ENCODE measurements at places on chromosomes 6 and 20.

DNA sequence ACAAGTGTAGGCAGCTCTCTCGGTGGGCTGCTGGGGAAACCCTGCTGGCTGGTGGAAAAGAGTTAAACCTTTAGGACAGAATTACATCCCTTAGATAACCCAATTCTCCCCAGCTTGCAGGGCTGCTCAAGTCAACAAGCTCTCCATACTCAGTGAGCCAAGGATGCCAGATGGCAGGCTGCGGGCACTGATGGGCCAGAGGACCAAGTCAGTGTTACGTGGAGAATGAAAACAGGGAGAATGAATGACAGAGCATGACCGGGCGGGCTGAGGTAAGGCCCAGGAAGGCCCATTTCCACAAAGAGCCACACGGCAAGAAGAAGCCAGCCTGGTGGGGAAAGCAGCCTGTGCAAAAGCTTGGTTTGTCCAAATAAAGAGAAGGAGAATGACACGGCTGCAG is 58.7 kb upstream of the CD93 start:
- no peak for DNase-seq

DNA sequence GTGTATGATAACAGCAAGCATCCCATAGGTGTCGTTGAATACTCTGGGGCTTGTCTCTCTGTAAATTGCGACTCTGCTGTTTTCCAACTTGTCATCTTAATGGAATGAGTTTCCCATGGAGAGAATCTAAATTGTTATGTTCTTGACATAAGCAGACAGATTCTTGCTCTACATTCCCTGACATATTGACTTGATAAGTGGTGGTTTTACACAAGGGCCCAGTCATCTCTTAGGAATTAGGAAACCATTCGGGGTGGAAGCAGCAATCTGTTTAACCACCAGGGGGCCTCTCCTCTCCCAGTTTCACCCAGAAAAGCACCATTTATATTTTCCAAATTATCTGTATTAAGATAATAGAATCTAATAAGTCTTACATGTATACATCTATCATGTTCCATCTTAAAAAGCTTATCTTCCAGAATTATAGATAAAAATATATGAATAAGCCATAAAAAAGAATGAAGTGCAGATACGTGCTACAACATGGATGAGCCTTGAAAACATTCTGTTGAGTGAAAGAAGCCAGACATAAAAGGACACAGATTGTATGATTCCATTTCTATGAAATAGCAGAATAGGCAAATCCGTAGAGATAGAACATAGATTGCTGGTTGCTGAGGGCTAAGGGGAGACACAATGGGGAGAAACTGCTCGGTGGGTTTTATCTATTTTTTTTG is 23.1 kb upstream of the MROH8 start:
- DNase-seq = no peak

GRCh38 chr6:150641398-150642139 is 41.9 kb downstream of the PLEKHG1 start:
- DNase-seq = no peak

- DNase-seq = no peak
Observed at GRCh38 chr20:42134265-42135098, 516.3 kb upstream of the CHD6 start.

DNA sequence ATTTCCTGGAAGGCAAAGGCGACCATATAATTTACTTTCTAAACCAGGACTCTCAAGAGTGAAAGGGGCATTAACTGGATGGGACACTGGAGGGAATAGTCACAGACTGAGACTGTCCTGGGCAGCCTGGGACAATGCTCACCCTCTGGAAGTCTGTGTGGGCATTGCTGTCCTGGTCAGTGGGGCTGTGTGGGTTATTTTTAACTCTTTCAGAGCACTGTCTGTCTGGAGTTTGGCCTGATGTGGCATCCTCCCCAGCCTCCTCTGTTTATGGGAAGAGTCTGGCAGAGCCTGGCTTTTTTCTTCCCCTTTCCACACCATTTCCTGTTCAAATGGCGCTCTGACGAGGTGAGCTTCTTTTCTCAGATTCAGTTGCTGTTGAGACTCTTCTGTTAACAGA is 11.7 kb downstream of the DAAM2 start:
- no peak for DNase-seq

DNA sequence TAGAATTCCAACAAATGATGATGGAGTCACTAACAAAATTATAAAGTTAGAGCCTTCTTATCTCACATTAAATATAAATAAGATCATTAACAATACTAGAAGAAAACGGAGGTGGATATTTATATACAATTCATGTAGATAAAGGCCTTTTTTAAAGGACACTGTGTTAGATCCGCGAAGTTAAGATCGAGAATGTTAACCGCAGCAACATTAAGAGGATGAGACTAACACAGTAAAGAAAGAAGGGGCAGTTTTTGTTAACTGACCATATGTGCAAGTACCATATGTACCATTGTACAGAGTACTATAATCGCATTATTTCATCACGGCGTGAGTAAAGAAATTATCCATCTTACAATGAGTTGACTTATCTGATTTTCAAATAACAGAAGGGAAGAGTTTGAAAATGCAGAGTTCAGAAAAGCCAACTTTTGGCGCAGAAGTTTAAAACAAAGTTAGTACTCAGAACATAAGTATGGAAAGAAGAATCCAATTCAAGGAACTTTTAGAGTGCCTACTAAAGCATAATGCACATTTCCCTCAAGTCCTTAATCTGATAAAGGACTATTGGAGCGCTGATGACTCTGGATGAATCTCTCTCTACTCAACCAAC is 1.4 kb downstream of the FBXL4 start:
- DNase-seq = no peak

DNA sequence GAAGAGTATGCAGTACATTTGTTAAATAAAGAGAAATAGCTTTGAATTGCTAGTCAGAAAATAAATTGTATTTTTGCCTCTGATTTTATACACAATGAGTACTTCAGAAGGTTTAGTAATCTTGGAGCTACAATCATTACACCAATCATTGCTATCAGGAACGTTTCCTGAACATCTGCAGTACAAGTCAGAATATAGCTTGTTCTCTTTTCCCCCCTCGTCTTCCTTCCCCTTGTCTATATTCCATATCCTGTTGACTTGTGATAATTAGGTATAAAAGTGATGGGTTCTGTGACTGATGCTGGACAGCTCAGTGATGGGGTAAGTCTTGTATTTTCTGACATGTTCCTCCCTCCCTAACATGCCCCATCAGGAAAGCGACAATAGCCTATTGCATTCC is 94.0 kb downstream of the AHI1 start:
- no peak for DNase-seq

GRCh38 chr6:117034971-117035370 is 157.9 kb downstream of the RFX6 start:
- no peak for DNase-seq

DNA sequence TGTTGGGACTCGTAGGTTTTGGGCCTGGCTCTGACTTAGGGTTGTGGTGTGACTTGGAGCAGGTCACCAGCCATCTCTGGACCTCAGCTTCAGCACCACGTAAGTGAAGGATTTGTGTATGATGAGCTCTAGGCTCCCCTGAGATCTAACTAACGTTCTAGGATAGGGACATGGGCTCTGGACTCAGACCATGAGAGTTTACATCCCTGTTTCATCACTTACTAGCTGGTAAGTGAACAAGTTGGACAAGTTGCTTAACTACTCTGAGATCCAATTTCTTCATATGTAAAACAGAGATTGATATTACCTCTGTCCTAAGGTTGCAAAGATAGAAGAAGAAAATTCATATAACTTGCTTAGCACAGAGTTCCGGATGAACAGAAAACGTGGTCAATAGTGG is 20.3 kb upstream of the PNPLA1 start:
- DNase-seq = no peak

GRCh38 chr6:5567890-5568289 is 306.6 kb downstream of the FARS2 start:
- no peak for DNase-seq

DNA sequence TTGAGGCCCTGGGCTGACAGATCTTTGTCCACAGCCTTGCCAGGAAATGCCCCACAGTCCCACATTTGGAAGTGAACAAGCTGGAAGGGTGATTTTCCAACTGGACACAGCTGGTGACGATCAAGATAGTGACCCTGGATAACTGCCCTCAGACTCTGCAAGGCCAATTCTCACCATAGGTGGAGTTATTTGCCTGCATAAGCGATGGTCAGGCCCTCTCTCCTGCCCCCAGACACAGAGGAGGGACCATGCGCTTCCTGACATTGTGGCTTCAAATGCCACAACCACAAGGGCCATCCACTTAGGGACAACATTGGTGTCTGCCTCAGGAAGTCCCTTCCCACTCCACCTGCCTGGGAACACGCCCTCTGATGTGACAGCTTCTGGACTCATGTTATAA is 96.0 kb downstream of the JPH2 start:
- no peak for DNase-seq

DNA sequence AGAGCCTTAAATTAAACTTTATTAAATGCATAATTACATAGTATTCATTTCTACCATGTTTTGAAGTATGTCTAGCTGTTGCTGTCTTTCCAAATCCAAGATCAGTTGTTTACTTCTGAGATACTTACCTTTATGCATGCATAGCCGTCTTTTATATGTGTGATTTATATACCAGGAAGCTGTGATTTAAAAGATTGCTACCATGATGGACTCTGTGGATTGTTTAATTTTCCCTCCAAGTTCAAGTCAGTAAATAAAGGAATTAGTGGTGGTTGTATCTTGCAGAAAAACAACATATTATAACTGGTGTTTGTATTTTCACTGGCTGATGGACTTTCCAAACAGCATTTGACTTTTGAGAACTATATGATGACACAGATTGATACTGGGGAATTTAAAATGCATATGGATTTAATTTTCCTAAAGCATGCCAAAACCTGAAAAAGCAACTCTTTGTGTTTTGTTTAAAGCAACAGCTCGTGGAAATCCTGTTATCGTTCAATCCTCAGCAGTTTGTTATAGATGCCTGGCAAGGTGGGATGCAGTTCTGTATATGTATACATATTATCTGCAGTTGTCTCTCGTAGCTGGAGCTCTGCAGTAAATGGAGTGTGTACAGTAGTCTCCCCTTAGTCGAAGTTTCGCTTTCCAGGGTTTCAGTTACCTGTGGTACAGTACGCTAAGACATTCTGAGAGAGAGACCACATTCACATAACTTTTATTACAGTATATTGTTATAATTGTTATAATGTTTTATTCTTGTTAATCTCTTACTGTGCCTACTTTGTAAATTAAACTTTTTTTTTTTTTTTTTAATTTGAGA is 77.1 kb downstream of the CBFA2T2 start:
- no peak for DNase-seq

DNA sequence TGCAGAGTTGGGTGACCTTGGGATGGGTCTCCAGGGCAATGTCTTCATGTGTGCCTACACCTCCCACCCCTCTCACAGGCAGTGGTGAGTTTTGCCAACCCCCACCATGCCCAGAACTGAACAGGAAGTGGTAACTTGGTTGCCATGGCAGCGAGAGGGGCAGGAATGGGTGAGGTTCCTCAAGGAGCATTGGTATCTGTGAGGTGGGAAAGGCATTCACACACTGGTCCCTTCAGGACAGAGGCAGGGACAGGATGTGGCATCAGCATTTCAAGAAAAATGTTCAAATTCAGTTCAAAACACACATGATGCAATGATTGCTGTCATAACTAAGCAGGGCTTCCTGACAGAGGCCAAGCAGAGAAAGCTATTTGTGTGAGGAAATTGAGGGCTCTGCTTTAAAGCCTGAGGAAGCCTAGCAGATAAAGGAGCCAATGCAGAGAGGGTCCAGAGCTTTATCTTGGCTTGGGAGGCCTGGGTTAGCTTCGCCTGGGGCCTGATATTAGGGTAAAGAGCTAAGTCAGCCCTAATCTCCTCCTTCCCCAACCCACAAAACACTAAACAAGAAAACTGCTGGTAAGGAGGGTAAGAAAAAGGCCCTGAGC is 551 bp downstream of the TREML2 start:
- DNase-seq = no peak

DNA sequence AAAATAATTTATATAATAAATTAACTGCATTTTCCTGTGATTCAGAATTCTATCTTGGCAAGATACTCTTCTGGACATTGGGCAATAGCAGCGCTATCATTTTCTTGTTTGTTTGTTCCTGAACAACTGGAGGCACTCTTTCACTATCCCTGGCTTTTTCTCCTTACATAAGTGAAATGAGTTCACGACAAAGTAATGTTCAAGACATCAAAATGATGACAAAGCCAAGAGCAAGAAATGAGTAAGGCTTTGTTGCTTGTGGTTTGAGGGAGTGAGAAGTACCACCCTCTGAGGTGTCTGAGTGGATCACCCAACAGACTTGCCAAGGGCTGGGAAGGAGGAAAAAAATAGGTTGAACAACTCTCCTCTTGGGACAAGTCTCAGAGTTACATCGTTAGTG is 466.6 kb upstream of the JAG1 start:
- no peak for DNase-seq

DNA sequence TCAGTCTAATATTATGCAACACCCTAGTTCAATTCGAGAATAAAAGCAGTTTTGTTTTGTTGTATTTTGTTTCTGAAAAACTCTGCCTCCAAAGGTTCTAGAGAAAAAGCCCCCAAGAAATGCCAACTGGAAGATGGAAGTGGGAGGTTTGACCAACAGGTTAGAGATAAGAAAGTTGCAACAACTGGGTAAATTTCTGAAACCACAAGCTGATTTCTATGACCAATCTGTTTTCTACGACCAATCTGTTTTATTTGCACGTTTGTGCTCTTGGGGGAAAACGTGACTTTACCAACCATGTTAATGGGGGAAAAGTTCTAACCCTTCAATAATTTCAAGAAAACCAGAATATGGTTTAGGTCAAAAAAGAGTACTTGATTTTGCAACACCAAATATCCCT is 173.2 kb downstream of the PDE7B start:
- no peak for DNase-seq

DNA sequence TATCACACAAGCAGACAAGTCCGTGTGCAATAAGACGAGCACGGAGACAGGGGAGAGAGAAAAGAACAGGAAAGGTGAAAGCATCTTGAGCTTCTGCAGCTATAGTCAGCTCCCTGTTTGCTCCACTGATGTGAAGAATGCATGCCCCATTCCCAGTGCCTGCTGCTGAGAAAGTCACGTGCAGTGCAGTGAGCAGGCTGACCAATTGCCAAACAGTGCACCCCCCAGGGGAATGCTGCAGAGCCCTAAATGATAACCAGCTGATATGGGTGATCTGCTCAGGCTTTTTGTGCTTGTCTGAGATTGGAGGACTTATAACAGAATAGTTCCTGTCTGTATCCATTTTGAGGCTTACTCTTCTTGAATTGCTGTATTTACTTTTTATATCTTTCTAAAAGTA is 121.5 kb downstream of the PACRG start:
- no peak for DNase-seq

DNA sequence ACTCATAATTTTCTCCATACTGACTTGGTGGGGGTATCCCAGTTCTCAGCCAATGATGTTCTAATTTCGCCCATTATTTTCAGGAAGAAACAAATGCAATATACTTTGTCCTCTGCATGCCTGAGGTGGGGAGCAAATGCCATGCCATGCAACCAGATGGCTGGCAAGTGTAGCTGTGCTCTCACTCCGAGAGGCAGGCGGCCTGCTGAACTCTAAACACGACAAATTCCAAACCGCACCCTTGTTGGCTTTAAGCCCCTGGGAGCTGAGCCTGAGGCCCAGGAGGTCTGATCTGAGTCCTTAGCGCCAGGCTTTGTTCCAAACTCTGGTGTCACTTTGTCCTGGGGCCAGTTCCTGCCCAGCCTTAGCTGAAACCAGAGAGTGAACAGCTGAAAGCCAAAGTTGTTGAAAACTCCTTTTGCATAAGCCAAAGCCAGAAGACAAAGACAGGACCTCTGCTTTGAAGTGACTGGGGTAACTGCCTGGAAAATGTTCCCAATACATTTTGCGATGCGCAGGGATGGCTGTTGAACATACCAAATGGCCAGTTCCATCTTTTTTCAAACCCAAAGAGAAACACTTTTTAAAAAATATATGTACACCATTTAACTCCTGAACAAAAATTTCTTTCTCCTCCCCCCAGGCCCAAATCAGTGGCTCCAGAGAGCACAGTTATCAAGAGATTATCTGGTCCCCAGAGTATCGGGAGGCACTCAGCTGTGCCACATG is 46.2 kb downstream of the TTI1 start:
- no peak for DNase-seq

All from left kidney (tissue), 8 donors.